ENCODE measurements at places on chromosomes 3 and 15.

DNA sequence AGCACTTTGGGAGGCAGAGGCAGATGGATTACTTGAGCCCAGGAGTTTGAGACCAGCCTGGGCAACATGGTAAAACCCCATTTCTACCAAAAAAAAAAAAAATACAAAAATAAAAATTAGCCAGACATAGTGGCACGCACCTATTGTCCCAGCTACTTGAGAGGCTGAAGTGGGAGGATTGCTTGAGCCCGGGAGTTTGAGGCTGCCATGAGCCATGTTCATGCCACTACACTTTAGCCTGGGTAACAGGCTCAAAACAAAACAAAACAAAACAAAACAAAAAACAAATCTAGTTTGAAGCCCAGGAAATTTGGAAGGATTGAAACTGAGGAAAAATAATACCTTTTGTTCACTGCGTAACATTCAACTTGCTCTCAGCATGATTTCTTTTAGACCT lies 16.6 kb downstream of the TMOD3 start:
- no peak for DNase-seq

GRCh38 chr3:49656541-49657112 lies 17.5 kb upstream of the APEH start:
- DNase-seq = no peak

GRCh38 chr3:141487521-141488252 lies 860 bp downstream of the RASA2 start:
- DNase-seq = peak; percentile 88

- no peak for DNase-seq
These were observed 317.0 kb downstream of the OCA2 start for GRCh38 chr15:27782125-27782524.

DNA sequence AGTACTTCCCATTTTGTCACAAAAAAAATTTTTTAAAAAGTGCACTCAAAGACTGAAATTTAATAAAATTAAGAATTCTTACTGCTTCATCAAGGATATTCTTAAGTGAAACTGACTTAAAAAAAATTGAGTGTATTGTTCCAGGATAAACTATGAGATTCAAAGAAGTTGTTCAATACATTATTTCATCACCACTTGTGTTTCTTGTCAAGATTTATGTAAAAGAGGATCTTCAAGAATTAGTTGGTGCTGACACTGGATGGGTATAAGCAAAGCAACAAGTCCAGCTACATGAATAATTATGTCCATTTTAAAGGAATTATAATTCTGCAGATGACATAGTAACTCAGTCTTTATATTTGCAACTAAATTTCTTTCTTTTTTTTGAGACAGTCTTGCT lies 4.3 kb upstream of the AP4E1 start:
- no peak for DNase-seq

GRCh38 chr15:55928955-55929354 lies 64.5 kb downstream of the NEDD4 start:
- DNase-seq = no peak

DNA sequence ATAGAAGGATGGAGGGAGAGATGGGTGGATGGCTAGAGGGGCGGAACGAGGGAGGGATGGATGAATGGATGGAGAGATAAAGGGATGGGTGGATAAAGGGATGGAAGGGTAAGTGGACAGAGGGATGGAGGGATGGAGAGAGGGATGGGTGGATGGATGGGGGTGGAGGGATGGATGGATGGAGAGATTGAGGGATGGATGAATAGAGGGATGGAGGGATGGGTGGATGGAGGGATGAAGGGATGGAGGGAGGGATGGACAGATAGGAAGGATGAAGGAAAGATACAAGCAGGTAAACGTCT lies 313.3 kb downstream of the UACA start:
- DNase-seq = no peak

GRCh38 chr3:150365132-150365604 lies 42.9 kb upstream of the TSC22D2 start:
- no peak for DNase-seq

GRCh38 chr3:76352511-76353284 lies 567.3 kb upstream of the ZNF717 start:
- DNase-seq = no peak

- no peak for DNase-seq
These were observed 7.3 kb downstream of the VGLL4 start for GRCh38 chr3:11636394-11636770.

DNA sequence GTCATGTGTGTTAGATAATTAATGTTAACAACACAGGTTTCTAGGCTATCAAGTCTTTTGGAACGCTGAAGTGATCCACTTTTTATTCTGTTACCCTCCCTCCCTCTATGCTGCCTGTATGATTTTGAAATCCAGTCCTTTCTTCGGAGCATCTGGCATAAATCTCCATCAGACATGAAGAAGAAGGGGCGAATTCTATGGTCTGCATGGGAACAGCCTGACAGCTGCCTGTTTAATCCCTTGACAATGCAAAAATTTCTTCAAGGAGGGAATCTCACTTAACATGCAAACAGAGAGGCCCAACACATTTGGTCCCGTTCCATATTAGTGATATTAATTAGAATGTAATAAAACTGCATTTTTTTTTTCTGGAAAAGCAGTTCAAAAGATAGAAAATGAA lies 145.2 kb downstream of the VGLL3 start:
- DNase-seq = no peak

DNA sequence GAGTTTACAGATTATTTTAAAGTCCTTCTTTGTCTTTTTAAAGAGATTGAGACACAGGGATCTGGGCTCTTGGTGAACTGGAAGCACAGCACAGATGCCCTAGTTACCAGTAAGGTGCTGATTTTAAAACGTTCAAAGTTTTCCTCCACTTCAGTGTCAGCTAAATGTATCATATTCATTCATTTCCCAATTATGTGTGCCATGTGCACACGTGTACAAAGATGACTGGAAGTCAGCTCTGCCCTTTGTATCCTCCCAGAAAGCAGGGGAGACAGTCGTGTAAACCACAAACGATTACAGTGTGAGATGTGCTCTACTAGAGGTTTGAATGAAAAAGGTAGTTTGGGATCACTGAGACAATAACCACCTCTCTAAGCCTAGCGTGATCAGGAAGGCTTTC lies 730 bp downstream of the ZKSCAN7 start:
- DNase-seq = no peak

- DNase-seq = no peak
These were observed 7.4 kb upstream of the EIF4A2 start for GRCh38 chr3:186775999-186776398.

- DNase-seq = no peak
These were observed 76.9 kb downstream of the TRIM69 start for GRCh38 chr15:44813231-44813630.

DNA sequence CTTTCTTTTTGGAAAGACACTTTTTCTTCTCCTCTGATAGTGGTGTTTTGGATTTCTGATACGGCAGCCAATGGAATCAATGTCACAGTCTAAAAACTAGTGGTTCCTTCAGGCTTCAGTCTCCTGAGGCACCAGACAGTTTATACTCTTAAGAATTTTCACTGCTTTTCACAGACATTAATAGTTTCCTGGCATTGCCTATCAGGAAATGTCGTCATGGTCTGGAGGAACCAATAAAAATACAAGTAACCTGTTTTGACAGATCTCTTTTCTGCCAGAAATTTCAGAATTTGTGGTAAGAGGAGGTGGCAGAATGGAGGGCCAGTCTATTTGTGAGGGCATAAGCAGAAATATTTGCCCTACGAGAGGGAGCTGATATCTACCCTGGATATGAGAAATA lies 44.8 kb downstream of the FILIP1L start:
- no peak for DNase-seq

GRCh38 chr3:141248064-141248463 lies 16.4 kb downstream of the PXYLP1 start:
- no peak for DNase-seq

- DNase-seq = no peak
These were observed 1.8 kb upstream of the GSK3B start for GRCh38 chr3:120095979-120096426.

GRCh38 chr15:83108266-83109219 lies 1.1 kb downstream of the TM6SF1 start:
- DNase-seq = no peak

DNA sequence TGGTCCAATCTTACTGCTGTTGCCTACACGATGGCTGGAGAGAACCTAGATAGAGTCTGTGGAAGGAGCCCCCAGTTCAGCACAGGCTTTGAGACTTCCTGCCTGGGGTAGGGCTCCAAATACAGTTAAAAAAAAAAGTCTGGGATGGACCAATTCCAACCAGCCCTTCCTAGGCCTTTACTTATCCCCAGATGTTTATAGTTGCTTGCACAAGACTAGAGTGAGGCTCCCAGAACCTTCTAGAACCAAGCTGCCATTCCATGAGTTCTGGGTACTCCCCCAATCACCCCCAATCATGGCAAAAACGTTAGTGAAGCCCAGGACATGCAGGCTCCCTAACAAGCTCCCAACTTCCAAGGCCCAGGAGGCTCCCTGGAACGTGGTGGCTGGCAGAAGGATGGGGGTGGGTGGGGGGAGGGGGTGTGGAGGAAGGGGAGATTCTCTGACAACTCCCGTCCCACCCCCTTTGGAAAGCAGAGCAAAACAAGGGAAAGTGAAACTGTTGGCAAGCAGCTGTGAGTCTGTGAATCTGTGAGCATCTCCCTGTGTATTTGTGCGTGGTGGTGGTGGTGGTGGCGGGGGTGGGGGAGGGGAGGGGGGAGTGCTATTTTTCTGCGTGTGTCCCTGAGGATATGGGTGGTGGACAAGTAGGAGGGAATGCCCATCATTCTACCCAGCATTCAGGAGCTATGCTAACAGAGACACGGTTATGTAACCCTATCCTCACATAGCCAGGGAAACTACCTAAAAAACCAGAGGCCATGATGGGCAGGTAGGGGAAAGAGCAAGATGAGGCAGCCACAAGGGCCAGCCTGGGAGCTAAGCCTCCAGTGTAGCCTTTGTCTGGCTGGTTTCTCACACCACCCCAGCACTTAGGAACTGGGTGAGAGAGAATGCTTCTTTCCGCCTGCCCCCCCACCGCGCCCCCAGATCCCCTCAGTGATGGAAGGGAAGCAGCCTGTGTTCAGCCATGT lies 2.0 kb downstream of the MST1R start:
- DNase-seq = no peak

DNA sequence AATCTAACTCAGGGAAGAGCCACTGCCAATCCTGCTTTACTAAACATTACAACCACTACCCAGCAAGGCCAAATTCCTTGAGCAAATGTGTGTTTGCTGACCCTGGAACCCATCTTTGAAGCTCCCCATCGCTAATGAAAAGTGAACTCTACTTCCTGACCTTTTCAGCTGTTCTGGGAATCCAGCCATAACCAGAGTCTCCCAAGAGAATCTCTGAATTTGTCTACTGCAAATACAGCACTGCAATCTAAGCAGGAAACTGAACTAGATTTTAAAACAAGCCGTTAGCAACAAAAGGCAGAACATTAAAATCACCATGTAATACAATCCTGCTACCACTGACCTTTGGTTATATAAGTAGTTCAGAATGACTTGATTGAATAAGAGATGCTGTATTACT lies 309.2 kb downstream of the MAGI1 start:
- DNase-seq = no peak

DNA sequence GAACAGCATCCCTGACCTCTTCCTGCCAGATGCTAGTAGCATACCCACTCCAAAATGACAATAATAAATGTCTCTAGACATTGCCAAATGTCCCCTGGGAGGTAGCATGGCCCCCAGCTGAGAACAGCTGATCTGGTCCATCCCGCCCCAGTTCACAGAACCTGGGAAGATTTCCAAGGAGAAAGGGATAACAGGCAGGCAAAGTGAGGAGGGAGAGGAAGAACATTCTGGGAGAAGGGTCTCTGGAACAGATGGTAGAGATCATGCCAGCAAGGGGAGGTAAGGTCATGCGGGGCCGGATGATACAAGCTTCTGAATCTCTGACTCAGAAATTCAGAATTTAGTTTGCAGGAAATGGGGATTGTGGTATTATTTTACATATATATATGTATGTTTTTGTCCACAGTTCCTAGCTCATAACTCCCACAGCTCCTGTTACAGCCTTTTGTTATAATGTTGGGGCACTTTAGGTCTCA lies 192.7 kb downstream of the SUCLG2 start:
- DNase-seq = no peak

GRCh38 chr3:120196812-120197211 lies 88.2 kb downstream of the GPR156 start:
- DNase-seq = no peak

- no peak for DNase-seq
These were observed 25.7 kb downstream of the DNAH12 start for GRCh38 chr3:57518276-57518915.

DNA sequence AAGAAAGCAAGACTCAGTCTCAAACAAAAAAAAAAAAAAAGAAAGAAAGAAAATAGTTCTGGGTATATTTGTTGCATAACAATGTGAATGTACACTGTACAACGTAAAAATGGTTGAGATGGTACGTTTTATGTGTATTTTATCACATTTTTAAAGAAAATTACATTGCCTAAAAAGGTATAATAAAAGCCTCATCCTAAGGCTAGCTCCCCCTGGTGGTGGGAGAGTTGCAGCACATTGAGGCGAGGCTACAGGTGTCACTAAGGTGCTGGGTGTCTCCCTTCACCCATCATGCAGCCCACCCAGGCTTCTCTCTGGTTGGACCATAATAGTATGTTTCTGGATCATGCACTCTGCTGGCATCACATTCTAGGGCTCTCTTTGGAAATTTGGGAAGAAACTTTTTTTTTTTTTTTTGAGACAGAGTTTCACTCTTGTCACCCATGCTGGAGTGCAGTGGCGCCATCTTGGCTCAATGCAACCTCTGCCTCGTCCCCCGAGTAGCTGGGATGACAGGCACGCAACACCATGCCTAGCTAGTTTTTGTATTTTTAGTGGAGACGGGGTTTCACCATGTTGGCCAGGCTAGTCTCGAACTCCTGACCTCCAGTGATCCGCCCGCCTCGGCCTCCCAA lies 12.4 kb upstream of the RAB11A start:
- DNase-seq = peak; percentile 81

DNA sequence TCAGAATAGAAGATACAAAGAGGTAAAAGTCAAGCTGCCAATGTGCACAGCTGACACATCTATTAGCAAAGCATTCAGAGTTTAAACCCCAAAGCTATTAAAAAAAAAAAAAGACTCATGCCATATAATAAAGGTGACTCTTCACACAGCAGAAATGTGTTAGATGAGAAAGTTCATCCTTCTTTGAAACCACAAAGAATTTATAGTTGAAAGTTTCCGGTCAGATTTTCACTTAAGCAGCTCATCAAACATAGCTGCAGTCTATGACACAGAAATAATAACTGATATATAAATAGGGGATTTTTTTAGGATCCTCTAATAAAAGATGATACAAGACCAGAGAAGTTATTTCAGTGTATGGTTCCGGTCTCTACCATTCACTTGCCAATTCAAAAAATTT lies 76.6 kb downstream of the WWTR1 start:
- DNase-seq = no peak

- DNase-seq = peak; percentile 63
These were observed 462 bp downstream of the EDEM1 start for GRCh38 chr3:5187920-5188418.

- DNase-seq = no peak
These were observed 43.8 kb upstream of the FBXL22 start for GRCh38 chr15:63553388-63553791.
